CD4-positive, alpha-beta T cell treated with Interleukin-6 at 100 ng/mL for 8 hours (primary cell): ENCODE measurements at places on chromosomes 12 and 14.

DNA sequence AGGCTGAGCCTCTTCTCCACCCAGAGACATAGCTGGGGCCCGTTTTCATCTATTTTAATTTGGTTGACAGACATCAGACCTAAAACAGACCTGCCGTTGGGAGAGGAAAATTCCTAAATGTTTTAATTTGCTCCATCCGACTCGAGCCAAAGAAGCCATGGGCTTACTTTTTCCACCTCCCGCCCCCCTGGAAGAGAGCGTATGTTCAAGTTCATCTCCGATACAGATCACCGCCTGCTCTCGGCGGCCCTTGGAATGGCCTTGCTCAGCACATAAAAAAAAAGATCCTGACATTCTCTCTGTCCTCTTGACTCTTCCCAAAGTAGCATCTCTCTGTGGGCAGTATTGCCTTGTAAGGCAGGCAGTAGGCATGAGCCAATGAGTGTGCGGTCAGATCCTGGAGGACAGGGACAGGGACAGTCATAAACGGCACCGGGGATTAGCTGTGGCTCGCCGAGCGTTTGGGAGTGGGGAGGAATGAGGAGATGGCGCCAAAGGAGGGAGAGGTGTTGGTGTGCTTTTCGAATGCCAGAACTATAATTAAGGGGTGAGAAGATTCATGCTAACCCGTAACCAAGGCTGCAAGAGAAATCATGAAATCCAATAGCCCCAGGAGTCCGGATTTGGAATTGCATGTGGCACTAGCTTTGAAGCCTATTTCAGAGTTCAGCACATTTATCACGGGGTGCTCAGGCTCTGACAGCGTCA lies 47.9 kb upstream of the MEG3 start:
- DNase-seq: no peak

DNA sequence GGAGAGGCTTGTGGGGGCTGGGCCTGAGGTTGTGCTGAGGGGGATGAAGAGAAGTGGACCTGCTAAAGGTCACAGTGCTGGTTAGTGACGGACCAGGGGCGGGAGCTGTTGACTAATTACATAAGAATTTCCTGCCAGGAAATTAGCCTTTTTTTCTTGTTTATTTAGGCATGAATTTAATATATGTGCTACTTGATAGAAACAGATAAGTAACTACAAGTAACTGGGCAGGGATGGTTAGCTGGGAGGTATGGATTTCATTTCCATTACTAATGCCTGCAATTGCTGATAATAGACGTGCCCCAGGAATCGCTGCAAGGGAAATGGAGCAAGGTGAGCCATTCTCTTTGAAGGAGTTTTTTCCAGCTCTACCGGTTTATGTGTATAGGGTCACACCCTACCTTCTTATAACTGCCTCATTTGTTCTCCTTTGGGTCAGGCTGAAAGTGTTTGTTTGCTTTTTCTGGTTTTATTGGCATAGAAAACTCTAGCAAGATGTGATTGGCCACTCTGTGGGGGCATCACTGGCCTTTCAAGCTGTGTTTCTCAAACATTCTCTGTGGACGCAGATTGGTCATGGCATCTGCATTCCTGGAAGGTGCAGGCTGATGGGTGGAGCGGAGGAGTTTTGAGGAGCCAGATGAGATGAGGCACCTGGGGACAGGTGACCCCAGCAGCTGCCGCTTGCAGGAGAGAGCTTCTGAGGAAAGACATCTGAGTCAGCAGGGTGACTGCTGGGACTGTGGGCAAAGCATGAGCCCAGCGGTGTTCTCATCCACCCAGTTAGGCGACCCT lies 19.0 kb upstream of the GPRC5A start:
- no peak for DNase-seq

GRCh38 chr12:130712346-130713065 lies 3.6 kb downstream of the RIMBP2 start:
- DNase-seq: no peak

GRCh38 chr14:96582411-96582961 lies 80.3 kb downstream of the PAPOLA start:
- DNase-seq: no peak

DNA sequence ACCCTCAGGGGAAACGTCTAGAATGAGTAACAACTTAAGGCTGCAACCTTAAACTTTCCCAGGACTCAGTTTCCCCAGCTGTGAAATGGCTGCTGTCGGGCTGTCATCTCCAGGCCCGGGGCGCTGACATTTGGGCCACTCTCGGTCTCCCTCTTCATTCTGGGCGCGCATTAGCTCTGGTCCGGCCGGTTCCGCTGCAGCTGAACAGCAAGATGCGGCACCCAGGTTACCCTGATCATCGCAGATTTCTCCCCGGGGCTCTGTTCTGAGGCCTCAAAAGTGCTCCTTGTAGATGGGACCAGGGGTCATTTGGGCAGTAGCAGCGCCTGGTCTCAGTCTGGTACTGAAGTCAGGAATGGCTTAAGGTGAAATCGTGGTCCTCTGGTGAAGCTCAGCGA lies 890 bp upstream of the BCL7A start:
- DNase-seq: no peak

GRCh38 chr14:41986700-41987099 lies 380.0 kb downstream of the LRFN5 start:
- DNase-seq: no peak

DNA sequence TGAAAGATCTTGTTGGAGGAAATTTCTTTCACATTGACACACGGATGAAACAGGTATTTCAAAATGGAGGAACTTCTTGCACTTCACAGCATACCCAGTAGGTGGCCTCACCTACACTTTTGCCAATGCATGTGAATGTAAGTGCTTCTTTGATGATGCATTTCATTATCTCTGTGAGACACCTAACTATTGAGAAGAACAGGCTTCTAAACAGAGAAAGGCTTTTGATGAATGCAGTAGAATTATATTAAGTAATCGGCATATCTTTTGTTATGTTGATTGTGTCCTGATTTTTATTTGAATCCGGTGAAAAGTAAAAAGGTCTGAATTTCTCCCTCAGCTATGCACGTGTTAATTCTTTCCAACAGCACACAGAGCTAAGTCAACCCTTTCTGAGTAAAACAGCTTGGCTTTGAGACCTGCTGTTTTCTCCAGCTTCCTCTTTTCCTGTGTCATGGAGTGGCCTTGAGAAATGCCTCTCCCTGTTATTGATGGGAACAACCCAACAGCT lies 399.0 kb downstream of the NAV3 start:
- DNase-seq: no peak

DNA sequence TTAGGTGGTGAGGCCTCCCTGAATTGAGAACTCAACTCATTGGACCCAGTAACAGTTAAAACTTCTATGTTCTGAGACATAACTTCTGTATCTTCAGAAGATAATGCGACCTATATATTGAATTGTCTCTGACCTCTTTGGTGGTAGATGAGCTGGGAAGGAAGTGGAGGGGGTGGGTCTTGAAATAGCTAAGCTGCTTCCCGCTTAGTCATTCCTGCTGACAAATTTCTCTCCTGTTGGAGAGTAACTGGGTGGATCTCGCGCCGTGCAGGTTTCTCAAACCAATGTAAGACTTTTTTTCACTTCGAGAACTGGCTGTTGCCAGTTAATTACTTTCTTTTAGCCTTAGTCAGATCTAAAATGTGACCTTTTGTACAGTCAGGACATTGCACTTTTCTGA lies 100.8 kb downstream of the PPHLN1 start:
- no peak for DNase-seq
